Glomerular endothelial cell (primary cell): ENCODE measurements at places on chromosomes 6 and 20. TPM values are rescaled to one million over a fixed set of nuclear protein-coding genes. Genes with fewer than 3 reads are reported as not detected.
A peak's percentile ranks its signal among the peaks of the same experiment; 100 is the strongest.

- DNase-seq = no peak
Measured at GRCh38 chr20:48286601-48287000, 501.3 kb upstream of the SULF2 start.

DNA sequence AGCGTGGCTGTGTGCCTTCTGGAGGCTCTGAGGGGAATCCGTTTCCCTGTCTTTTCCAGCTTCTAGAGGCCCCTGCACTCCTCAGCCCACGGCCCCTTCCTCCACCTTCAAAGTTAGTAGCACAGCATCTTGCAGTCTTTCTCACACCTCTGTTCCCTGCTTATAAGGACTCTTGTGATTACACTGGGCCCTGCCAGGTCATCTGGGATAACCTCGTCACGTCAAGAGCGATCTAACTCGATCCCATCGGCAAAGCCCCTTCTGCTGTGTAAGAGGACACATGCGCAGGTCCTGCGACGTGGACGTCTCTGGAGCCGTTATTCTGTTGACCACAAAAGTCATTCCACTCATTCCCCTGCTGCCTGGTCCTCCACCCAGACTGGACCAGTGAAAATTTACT is 159.2 kb downstream of the BMP7 start:
- DNase-seq = no peak

DNA sequence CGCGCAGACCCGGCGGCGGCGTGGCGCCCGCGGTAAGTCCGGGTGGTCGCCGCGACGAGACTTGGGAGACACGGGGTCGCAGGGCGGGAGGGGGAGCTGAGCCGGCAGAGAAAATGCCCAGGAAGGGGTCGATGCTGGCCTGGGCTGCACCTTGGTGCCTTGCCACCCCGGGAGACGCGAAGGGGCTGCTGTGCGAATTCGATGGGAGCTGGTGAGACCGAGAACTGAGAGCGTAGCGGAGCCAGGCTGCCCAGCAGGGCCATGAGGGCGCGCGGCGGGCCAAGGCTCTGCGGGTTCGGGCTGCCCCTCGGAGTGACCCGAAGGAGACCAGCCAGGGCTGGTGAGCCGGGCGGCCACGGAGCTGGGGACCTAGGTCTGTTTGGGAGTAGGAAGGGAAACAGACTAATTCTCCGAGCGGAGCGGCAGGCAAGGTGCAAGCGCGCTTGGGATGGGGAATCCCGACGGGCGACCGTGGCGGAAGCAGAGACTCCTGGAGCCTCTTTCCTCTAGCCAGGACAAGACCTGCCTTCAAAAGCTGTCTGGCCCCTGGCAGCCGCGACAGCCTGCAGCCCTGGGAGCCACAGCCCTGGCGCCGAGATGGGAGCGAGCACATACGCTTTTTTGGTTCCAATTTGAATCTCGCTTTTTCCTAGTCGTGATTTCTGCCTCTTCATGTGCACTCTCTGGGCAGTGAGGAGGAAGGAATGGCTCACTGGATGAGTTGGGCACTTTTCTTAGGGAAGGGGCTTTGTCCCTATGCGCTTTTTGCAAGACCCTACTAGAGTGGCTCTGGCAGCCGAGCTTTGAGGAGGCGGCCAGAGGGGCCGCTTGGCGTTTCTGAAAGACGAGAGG is 691 bp downstream of the SYNDIG1 start:
- no peak for DNase-seq

- DNase-seq = no peak
Measured at GRCh38 chr20:36461600-36462439, 79.5 kb upstream of the MYL9 start.

DNA sequence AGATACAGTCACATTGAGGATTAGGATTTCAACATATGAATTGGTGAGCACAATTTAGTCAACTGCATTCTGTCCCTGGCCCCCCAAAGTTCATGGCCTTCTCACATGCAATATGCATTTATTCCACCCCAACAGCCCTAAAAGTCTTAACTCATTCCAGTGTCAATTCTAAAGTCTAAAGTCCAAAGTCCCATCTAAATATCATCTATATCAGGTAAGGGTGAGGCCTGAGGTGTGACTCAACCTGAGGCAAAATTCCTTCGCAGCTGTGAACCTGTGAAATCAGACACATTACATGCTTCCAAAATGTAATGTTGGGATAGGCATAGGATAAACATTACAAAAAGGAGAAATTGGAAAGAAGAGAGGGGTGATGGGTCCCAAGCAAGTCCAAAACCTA is 27.8 kb downstream of the CLIC5 start:
- DNase-seq = no peak

GRCh38 chr20:61949714-61950640 is 115.7 kb downstream of the TAF4 start:
- no peak for DNase-seq

The CDSN gene
- not detected in 2 replicates for total RNA-seq

- DNase-seq = no peak
Measured at GRCh38 chr6:135063926-135064325, 9.3 kb upstream of the HBS1L start.

DNA sequence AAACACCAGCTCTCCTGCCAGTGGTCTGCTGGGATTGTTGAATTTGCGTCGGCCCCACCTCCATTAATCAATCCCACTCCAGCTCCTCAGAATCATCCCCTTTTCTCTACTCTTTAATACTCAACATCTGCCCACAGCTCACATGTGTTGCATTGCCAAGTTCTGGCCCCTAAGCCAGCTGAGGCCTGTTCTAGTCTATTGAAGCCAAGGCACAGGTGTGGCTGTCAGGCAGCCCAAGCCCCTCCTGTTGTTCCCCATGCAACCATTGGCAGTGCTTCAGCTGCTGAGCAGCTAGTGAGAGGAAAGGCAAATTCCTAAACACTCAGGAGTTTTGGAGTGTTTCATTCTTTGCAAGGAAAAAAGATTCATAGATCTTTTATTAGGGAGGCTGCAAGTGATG is 128.0 kb upstream of the NT5E start:
- DNase-seq = no peak

The VGLL2 gene
- not detected in 2 replicates for total RNA-seq

DNA sequence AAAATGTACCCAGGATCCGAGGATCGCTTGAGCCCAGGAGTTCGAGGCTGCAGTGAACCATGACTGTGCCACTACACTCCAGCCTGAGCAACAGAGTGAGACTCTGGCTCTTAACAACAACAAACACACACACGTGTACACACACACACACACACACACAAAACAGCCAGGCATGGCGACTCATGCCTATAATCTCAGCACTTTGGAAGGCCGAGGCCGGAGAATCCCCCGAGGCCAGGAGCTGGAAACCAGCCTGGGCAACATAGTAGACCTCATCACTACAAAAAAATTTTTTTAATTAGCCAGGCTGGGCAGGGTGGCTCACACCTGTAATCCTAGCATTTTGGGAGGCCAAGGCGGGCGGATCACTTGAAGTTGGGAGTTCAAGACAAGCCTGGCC is 23.3 kb upstream of the ARFGEF2 start:
- no peak for DNase-seq

The MCCD1 gene
- not detected in 2 replicates for total RNA-seq

DNA sequence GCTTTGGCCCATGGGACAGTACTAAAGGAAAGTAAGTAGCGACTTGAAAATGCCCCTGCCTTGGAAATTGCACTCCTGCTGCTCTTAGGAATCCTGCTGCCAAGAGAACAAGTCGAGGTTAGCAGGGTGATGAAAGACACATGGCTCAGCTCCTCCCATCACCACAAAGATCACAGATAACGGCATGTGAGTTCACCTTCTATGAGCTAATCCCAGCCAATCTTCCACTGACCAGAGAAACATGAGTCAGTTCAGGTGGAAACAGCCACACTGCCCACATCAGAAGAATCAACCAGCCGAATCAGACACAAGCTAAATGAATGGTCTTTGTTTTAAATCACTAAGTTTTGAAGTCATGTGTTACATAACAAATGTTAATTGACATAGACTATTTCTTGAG is 106.3 kb downstream of the PRKN start:
- no peak for DNase-seq

The APOM gene
- total RNA-seq = not detected in 2 replicates

DNA sequence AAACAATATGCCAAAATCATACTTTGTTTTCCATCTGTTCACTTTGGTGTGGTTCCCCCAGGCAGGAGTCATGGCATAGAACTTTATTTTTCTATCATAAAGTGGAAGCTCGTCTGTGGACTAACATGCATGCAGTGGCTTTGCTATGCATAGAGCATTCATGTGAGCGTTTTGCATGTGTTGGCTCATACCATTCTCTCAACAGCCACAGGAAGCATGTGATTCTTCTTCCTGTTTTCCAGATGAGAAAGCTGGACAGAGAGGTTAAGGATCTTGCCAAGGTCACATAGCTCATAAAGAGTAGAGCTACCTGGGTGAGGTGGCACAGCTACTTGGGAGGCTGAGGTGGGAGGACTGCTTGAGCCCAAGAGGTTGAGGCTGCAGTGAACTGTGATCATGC is 123.4 kb upstream of the HDGFL1 start:
- no peak for DNase-seq

The SNTA1 gene
- 10.4 and 12.4 TPM in 2 replicates for total RNA-seq

GRCh38 chr20:54062812-54063280 is 7.5 kb downstream of the BCAS1 start:
- peak; percentile 18 for DNase-seq

GRCh38 chr6:1679688-1680068 is 70.0 kb downstream of the FOXC1 start:
- no peak for DNase-seq

DNA sequence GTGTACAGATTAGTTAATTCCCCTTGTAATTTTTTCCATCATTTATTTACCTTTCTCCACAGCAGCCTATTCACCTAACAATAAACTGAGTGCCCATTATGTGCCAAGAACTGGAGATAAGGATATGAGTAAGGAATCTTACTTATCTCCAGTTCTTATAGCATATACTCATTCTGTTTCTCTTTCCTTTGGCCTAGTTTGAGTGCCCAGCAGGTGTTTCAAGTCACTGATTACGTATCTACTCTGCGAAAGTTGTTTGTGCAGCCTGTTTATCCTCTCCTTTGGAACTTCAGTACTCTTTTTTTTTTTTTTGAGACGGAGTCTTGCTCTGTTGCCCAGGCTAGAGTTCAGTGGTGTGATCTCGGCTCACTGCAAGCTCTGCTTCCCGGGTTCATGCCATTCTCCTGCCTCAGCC is 17.3 kb upstream of the POU5F1 start:
- no peak for DNase-seq

The LAMP5 gene
- total RNA-seq = not detected in 2 replicates

The ZBP1 gene
- not detected in 2 replicates for total RNA-seq

GRCh38 chr6:11315743-11316437 is 83.4 kb upstream of the NEDD9 start:
- peak; percentile 73 for DNase-seq

DNA sequence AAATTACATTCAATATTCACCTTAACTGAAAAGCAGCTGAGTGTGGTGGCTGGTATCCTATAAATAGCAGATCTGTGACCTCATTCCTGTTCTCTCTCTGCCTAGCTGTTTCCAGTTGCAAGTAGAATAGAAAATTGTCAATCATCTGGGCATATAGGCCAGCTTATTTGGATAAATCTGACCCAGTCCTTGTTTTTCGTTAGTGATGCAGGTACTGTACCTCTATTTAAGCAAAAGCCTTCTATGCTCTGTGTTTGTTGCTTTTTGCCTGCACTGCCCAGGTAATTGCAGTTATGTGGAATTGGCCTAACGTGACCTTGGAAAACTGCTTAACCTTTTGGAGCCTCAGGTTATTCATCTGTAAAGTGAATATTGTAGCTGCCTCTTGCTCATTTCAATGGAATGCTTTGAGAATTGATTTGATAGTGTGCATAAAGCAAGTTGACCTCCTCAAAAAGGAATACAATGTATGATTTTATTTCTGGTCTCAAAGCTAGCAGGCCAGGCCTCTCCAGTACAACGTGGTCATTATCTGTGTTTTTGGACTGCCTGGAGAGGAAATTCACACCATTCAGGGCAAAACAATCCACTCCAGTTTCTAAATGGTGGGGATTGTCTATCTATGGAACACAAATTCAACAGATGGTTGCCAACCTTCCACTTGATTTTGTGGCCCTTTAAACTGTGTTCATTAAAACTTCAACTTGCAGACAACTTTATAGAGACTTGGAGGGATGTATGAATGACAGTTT is 508.7 kb upstream of the CITED2 start:
- DNase-seq = no peak

GRCh38 chr20:58676161-58676560 is 16.4 kb upstream of the NPEPL1 start:
- DNase-seq = no peak

The HSPA1L gene
- total RNA-seq = 0.44 and 0.53 TPM in 2 replicates

DNA sequence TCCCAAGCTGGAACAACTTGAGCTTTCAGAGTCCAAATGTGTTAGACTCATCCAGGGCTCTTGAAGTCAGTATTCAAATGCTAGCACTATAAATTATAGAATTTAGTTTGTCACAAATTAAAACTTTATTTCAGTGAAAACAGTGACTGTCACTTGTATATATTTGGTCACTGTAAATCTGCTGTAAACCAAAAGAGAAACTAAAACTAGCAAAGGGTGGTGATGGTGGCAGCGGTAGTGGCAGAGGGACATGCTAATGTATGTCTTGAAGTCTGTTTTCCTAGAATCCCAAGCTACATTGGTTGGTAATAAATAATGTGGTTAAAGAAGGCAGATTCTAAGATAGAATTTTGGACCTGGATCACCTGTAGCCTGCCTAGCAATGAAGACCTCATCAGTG is 140.4 kb upstream of the CENPW start:
- no peak for DNase-seq

- no peak for DNase-seq
Measured at GRCh38 chr20:49937027-49937929, 1.1 kb downstream of the RNF114 start.

- no peak for DNase-seq
Measured at GRCh38 chr20:49207076-49207475, 12.1 kb upstream of the DDX27 start.

- no peak for DNase-seq
Measured at GRCh38 chr6:158558415-158559306, 1.2 kb upstream of the TMEM181 start.

- no peak for DNase-seq
Measured at GRCh38 chr20:35695978-35696377, 3.2 kb downstream of the NFS1 start.

DNA sequence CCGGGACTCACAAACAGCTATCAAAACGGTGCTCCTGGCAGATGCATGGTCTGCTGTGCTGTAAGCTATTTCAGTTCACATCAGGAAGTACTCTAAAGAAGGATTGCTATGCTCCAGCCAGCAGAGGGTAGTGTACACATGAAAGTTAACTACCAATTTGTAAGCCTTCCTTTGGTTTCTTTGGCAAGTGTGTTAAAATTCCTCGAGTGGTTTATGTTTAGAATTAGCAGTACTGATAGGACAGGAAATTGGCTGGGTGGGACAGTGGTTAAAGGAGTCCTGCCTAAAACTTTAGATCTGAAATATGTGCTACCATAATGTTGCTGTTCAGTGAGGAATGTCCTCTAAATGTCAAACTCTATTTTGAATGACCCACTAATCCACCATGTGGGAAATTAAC is 47.4 kb downstream of the TRMT11 start:
- peak; percentile 34 for DNase-seq
